ENCODE measurements at places on chromosomes 2 and 18. TPM values are rescaled to one million over a fixed set of nuclear protein-coding genes. Genes with fewer than 3 reads are reported as not detected.

DNA sequence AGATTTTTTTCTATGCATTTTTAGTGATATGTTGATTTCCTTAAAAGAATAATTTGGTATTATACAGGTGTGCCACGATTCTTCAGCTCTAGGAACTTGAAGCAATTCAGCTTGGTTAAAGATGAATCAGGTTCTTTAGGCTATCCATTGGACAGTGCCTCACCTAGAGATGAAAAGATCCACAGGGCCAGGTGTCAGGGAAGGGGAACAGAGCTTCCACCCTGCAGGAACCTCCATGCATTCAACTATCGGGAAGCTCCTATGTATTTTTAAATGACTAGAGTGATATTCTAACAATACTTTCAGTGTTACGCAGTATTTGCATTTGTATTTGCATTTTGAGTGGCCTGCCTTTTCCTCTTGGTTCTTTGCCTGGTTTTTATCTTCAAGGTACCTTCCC lies 40.2 kb downstream of the PKP4 start:
- no peak for DNase-seq

- DNase-seq: no peak
Measured at GRCh38 chr18:40473221-40474029, 1481.6 kb upstream of the PIK3C3 start.

GRCh38 chr2:211358504-211358903 lies 802.1 kb downstream of the CPS1 start:
- no peak for DNase-seq

DNA sequence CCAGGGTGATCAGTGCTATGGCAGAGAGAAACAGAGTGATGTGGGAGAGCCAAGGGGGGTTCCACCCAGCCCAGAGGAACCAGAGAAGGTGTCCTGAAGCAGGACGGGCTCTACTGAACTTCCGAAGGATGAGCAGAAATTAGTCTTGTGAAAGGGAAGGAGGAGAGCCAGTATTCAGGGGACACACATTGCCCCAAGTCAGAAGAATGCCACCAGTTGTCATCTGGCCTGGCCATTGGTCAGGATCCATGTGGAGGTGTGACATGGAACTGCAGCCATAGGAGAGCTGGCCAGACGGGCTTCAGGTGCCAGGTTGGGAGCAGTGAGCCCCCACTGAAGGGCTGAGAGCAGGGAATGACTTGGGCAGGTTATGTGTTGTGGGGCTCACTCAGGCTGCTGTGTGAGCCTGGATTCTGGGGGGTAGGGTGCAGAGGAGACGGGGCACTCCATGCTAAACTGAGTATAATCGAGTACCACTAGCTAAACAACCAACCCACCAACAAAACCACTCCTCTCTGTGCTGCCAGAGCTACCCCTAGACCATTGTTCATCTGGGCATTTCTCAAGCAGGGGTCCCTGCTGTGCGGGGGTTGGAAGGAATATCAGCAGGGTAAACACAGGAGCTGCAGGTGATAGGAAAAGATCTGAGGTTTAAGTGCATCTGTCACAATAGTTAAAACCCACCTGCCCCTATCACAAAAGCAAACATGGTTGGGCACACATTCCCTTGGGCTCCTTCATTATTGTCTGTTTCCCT lies 25.3 kb downstream of the MARCO start:
- no peak for DNase-seq

- no peak for DNase-seq
Measured at GRCh38 chr2:220120041-220120440, 492.6 kb downstream of the SLC4A3 start.

- DNase-seq: no peak
Measured at GRCh38 chr2:233225230-233226068, 26.0 kb upstream of the ATG16L1 start.

The DUSP19 gene
- total RNA-seq: 2.8 TPM
